ENCODE measurements at places on chromosomes 12 and 14.

DNA sequence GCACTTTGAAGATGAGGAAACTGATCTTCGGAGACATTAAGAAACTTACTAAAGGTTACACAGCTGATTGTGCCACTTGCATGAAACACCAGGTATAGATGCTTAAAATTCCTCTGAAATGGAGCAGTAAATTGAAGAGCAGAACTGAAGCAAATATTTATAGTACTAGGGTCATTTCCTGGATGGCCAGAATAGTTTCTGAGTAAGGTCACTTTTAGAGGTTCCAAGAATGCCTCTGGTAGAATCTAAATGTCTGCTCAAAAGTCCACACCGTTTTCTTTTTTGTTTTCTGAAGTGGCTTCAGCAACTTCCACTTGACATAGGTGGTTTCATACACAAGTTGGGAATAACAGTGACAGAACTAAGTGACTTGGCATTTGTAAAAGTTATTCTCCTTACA, 19.4 kb downstream of the TPH2 start:
- DNase-seq: no peak

- peak; percentile 19 for DNase-seq
Observed at GRCh38 chr14:54329082-54329695, 67.6 kb upstream of the CDKN3 start.

DNA sequence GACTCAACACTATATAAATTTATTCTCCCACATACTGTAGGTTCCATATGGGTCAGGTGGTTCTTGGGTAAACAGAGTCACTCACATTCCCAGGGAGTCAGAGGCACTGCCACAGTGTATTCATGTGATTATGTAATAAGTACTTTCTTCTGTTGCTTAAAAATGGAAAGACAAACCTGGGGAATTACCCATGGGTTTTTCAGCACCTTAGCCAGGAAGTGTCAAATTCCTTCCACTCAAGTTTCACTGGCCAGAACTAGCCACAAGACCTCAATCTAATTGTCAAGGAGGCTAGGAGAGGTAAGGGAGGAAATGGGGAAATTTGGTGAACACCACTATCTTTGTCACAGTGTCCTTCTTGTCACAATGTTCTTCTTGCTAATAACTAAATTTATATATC, 333.2 kb upstream of the MDGA2 start:
- no peak for DNase-seq

DNA sequence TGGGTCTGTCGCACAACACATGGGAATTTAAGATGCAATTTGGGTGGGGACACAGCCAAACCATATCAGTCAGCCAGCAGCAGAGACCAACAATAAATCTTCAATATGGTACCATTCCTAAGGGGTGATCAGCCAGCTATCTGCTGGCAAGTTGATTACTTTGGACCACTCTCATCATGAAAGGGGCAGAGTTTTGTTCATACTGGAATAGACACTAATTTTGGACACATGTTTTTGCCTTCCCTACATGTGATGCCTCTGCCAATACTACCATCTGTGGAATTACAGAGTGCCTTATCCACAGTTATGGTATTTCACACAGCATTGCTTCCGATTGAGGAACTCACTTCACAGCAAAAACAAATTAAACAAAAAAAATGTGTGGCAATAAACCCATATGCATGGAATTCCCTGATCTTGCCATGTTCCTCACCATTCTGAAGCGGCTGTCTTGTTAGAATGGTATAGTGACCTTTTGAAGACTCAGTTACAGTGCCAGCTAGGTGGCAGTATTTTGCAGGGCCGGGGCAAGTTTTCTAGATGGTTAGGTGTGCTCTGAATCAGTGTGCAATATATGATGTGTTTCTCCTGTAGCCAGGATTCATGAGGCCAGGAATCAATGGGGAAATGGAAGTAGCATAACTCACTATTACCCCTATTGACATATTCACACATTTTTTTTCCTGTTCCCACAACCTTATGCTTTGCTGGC, 179.0 kb upstream of the IGF1 start:
- no peak for DNase-seq

- no peak for DNase-seq
Observed at GRCh38 chr12:80017261-80017870, 82.0 kb upstream of the OTOGL start.

DNA sequence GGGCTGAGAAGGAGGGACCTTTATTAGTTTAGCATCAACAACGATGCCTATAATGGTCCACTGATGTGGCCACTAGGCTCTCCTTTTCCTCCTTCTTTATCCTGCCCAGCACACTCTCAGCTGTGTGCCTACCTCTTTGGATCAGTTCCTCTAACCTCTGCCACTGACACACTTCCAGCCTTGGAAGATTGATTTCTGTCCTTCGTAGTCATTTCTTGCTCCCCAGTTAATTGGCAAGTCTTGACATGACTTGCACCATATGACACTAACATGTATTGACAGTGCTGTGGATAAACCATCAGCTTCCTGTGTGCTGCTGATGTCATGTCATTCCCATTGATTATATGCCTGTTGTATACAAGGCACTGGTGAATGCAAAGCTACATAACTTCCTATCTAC, 90.2 kb upstream of the PLEKHG7 start:
- DNase-seq: no peak

DNA sequence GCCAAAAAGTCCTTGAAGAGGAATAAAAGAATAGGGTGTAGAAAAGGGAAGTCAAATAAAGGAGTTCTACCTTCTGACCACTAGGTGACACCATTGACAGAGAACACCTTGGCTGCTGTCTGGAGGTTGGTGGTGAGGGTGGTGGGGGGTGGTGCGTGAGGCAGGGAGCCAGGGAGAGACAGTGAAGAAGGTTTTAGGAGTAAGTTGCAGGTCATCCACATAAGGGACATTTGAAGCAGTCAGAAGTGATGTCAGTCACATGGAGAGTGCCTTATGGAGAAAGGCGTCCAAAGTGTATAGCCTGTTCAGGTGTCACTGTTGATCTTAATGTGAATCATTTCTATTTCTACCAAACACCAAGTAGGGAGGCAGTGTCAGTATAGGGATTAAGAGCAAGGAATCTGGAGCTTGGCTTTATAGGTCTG, 279.3 kb upstream of the DDHD1 start:
- DNase-seq: no peak

DNA sequence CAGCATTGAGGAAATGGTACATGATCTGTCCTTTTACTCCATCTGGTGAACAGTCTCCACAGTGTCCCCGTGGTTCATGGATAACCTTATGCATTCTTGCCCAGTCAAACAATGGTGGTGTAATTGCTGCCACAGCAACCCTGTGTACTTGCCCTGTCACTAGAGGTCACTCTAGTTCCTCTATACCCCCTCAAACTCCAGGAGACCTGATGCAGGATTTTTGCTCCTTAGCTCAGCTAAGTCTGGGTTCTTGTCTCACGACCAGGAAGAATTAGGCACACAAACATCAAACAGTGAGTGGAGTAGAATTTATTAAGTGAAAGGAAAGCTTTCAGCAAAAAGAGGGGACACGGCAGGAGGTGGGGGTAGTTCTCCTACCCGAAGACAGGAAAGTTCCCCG, 24.7 kb upstream of the EEA1 start:
- DNase-seq: no peak

DNA sequence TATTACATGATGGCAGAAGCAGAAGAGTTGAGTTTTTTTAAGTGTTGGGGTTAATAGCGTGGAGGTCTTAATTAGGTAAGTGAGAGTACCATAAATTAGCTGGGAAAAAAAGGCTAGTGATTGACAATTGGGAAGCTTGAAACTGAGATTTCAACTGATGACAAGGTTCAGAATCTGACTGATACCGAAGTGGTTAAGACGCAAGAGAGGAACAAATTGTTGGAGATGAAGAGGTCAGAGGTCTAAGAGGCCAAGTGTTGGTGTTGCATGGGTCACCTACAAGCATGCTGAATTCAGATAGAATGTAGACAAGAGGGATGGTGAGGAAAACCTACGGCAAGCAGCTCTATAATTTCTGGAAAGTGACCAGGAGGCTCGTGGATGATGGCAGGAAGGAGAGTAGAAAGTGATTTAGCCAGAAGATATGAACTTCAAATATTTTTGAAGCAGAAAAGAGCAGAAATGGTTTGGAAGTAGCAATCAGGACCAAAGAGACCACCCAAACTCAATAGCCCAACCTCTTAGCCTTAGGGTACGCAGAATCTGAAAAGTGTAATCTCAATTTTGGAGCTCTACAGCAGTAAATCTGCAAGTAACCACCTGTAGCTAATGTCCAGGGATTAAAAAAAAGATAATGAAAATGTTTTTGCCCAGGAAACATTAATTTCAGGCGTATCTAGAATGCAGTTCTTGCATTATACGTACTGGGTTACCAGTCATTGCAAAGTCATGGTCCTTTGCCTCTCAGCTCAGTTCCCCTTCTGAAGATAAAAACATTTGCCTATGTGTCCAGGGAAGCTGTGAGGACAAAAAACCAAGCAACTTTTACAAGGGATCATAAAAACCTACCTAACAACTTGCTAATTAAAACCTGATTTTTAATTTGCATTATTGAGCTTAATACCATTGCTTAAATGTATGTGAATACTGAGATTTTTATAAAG, 1.7 kb upstream of the TMPO start:
- DNase-seq: no peak

- DNase-seq: no peak
Observed at GRCh38 chr12:90938451-90938850, 16.5 kb downstream of the CCER1 start.

- no peak for DNase-seq
Observed at GRCh38 chr14:51079085-51079484, 15.8 kb downstream of the TRIM9 start.

DNA sequence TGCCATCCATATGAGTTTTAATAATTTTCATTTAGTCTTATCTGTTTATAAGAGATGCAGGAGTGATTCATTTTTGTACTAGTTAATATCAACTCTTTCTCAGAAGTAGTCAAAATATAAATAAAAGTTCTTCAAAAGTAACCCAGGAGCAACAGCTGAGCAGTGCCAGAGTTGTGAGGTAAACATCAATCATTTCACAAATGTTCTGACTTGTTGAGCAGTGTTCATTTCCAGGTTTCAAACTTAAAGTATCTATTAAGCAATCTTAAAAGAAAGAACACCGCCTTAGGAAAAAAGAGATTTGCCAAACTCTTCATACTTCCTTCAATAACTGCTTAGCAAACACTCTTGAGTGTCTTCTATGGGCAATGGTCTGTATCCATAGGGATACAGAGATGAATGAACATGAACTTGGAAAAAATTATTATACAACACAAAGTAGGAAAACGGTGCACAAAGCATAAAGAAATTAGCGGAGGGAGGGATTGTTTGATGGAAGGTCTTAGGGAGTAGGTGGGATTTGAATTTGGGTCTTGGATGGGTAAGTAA, 41.9 kb upstream of the POC1B start:
- DNase-seq: no peak
